ENCODE measurements at places on chromosomes 13 and 19.

DNA sequence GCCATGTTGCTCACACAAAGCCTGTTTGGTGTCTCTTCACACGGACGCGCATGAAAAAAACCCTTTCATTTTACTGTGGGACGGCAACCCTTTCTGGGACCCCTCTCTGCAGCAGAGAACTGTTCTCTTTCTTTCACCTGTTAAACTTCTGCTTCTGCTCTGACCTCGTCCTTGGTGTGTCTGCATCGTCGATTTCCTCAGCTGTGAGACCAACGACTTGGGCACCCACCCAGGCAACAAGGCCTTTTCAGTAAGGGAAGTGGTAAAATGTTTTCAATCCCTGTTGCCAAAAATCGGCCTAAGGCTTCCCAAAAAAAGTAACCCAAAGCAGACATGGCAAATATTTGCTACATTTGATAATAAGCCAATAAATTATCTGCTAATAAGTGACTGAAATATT, 515.3 kb downstream of the IRS2 start:
- no peak for DNase-seq

DNA sequence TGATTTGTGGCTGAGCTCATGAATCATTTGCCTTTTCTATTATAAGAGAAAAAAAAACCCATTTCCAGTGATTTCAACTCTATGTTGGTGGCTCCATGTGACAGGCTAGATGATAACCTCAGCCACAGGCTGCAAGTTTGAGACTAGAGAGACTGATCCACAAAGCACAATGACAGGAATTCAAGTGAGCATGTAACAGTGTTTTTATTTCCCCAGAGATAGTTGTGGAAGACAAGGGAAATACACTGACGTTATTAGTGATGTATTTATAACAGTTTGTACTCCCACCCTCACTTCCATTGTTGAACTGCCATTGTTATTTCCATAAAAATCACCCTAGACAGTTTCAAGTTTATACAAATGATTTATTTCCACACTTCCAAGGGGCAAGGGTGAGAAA, 27.9 kb upstream of the EDNRB start:
- DNase-seq = no peak

DNA sequence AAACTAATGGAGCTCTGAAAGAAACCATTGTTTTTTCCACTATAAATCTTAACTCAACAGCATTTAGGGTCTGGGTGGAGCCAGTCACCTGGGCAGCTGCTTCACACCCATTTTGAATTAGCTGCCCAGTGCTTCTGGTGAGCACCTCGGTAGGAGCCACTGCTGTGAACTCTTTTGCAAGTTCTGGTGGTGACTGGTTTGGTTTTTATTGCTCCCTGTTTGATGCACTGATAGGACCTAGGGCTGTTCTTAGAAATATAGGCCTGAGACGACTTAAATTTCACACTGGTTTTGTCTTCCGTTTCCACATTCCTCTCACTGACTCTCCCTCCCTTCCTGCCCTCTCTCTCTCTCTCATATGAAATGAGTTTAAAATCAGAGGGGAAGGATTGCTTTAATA, 103.9 kb downstream of the GGACT start:
- no peak for DNase-seq

DNA sequence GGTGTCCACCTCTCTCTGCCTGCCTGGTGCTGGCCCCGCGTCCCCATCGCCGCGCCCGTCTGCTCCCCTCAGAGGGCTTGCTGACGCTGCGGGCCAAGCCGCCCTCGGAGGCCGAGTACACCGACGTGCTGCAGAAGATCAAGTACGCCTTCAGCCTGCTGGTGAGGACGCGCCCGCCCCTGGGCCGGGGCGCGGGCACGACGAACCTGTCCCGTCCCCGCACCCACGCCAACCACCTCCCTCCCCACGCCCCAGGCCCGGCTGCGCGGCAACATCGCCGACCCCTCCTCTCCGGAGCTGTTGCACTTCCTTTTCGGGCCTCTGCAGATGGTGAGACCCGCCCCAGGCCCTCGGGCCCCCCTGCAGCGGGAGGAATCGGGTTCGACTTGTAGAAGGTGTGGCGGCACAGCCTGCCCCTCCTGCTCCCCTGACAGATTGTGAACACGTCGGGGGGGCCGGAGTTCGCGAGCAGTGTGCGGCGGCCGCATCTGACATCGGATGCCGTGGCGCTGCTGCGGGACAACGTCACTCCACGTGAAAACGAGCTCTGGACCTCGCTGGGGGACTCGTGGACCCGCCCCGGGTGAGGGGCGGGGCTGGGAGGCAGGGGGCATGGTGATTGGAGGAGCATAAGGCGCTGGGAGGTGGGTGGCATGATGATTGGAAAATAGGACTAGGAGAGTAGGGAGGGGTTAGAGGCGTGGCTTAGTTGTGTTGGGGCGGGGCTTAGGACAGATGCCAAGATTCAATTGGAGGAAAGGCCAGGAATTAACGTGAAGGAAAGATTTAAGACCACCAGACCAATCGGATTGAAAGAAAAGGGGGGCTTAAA, 6.6 kb downstream of the EPS8L1 start:
- no peak for DNase-seq

GRCh38 chr13:48852911-48853727, 122.6 kb upstream of the FNDC3A start:
- no peak for DNase-seq

GRCh38 chr19:45467456-45468158, at the start of gene FOSB:
Gene FOSB, plus strand, starts transcription at chr19:45467996. Its CDS starts 591 bp downstream, at chr19:45468587.
- DNase-seq = peak; percentile 93

Measured in stimulated activated CD8-positive, alpha-beta memory T cell treated with anti-CD3 and anti-CD28 coated beads, Interleukin-12 subunit alpha, Interleukin-12 subunit beta, amount 100 ng/mL, for 1 hour (primary cell).